ENCODE measurements at places on chromosomes 13 and 19. TPM values are rescaled to one million over a fixed set of nuclear protein-coding genes. Genes with fewer than 3 reads are reported as not detected.

PDS5B gene
- 55.1 TPM for total RNA-seq

NUMBL gene
- 14.2 TPM for total RNA-seq

KCNJ14 gene
- 1.7 TPM for total RNA-seq

KIR2DL1 gene
- total RNA-seq: not detected

- no peaks in the 10 kb centered on the region for H3K4me1 ChIP-seq
- DNase-seq: no peak
- no peak overlapping the region for H3K27ac ChIP-seq
- H3K4me3 ChIP-seq: no peak overlapping the region
Observed at GRCh38 chr13:25578526-25578925, 206.8 kb downstream of the ATP8A2 start.

GRCh38 chr19:32567486-32567885 is 13.5 kb upstream of the PDCD5 start:
- no peaks in the 10 kb centered on the region for H3K27me3 ChIP-seq
- no peaks in the 10 kb centered on the region for H3K4me1 ChIP-seq
- no peak overlapping the region for H3K27ac ChIP-seq
- no peak overlapping the region for H3K4me3 ChIP-seq
- no peak for DNase-seq

DNA sequence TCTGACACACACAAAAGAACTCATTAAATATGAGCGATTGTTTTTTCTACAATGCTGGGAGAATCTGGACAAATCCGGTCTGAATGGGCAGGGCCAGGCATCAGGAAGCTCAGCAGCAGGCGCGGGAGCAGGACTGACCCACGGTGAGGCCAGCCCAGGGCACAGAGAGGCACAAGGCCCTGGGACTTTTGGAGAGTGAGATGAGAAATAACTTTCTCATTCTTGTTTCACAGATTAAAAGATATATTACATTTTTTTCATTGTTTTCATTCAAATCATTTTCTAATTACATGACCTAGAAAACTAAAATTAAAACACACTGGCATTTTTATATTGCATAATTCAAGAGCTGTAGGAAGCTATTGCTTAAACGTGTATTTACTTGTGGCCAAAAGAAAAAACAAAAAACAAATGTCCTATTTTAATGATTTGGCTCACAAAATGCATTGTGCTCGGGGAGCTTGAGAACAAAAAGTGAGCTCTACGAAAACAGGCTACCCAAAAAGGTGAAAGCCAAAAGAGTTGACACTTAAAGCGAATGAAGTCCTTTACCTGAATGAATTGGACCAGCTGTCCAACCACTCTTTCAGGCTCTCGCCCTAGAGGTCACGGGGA is 133.1 kb downstream of the TNFRSF19 start:
- no peaks in the 10 kb centered on the region for H3K4me1 ChIP-seq
- H3K27ac ChIP-seq: no peak overlapping the region
- H3K36me3 ChIP-seq: no peaks in the 10 kb centered on the region
- no peak overlapping the region for H3K4me3 ChIP-seq

DNA sequence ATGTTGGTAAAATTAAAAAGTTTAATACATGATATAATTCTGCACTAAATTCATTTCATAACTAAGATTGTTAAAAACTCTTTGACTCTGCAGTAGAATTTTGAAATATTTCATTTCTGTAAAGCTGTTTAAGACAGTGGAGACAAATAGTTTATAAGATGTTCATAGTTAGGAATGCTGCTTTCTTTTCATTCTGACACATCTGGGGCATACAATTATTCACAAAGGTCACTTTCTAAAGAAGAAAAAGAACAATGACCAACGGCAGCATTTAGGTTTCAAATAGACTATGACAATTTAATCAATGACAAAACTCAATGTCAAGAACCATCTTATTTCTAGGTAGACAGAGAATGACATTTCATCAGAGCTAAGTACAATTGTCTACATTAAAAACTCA is 1422.1 kb downstream of the PCDH9 start:
- no peaks in the 10 kb centered on the region for H3K27me3 ChIP-seq
- H3K4me3 ChIP-seq: no peak overlapping the region
- no peaks in the 10 kb centered on the region for H3K36me3 ChIP-seq
- DNase-seq: no peak
- H3K27ac ChIP-seq: no peak overlapping the region
- H3K4me1 ChIP-seq: no peaks in the 10 kb centered on the region

DNA sequence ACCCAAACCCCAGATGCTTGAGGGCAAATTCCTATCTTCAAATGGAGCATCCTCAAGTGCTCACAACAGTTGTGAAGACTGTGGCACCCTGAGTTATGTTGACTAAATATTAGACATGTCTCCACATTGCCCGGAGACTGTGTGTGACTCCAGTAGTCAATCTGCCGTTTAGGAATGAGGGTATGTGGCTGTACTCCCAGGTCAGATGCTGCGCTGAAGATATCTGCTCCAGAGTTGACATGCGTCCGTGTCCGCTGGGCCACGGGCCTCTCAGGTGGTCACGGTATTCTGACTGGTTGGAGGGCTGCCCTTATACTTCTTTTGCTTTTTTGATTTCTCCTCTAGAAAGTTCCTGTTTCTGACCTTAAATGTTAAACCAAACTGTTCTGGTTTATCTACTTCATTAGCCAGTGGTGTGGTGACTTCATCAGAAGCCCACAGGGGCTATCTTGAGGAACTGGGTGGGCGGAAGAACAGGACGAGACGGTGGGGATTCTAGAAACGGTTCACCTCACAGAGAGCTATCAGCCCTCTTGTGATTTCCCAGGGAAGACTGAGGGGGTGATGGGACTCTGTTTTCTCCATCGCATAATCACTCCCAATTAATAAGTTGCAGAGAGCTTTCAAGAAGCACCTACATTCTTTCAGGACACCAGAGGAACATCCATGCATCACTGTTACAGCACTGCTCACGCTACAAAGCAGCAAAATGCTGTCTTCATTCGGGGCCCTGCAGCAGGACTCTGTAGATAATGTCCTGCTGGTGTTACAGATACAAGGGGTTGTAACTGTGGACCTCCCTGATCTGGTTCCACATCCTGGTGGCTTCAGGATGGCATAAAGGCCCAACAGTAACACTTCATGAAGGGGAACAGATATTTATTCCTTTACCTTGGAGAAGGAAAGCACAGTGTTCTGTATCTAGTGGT is 1.3 kb upstream of the LCP1 start:
- no peaks in the 10 kb centered on the region for H3K27me3 ChIP-seq
- H3K4me1 ChIP-seq: no peaks in the 10 kb centered on the region
- no peaks in the 10 kb centered on the region for H3K36me3 ChIP-seq
- H3K27ac ChIP-seq: no peak overlapping the region

- no peaks in the 10 kb centered on the region for H3K27me3 ChIP-seq
- H3K36me3 ChIP-seq: no peaks in the 10 kb centered on the region
- H3K4me3 ChIP-seq: no peak overlapping the region
- H3K27ac ChIP-seq: no peak overlapping the region
- peaks cover 10% of the 10 kb centered on the region for H3K4me1 ChIP-seq
Observed at GRCh38 chr13:46340631-46341111, 46.4 kb downstream of the RUBCNL start.

GRCh38 chr13:20475927-20476691 is 49.5 kb downstream of the CRYL1 start:
- no peaks in the 10 kb centered on the region for H3K4me1 ChIP-seq
- no peak for DNase-seq
- no peaks in the 10 kb centered on the region for H3K36me3 ChIP-seq
- no peak overlapping the region for H3K4me3 ChIP-seq

DNA sequence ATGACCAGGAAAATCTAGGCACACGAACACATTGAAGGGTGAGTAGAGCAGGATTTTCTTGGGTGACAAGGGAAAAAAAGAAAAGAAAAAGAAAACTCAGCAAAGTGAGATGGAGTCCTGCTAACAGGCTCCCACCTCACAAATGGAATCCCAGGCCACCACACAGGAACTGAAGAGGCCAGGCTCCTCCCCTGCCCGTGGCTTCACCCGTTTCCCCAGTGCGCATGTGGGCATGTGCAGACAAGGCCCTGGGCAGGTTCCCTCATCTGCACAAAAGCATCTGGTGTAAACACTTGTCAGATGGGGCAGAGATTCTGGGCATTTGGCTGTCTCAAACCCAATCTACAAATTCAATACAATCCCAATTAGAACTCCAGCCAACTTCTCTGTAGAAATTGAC is 24.5 kb downstream of the CFAP97D2 start:
- no peak overlapping the region for H3K27ac ChIP-seq
- no peak overlapping the region for H3K4me3 ChIP-seq
- H3K27me3 ChIP-seq: no peaks in the 10 kb centered on the region
- DNase-seq: no peak
- H3K36me3 ChIP-seq: no peaks in the 10 kb centered on the region

DNA sequence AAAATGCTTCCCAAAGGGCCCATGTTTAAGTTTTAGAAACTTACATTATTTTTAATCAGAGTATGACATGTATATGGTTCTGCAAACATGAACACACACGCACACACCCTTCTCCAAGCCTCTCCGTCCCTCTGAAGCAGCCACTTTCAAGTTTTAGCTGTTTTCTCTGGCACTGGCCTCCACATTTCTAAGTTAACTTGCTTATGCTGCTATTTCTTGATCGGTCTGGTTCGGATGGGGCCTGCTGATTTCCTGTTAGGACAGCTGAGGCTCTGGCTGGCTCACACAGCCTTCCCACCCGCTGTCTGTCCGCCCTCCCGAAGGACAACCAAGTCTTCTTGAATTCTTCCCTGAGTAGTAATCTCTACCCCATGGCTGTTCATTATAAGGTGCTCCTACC is 4.4 kb downstream of the SPC24 start:
- DNase-seq: no peak
- peaks cover 11% of the 10 kb centered on the region for H3K4me1 ChIP-seq
- H3K36me3 ChIP-seq: no peaks in the 10 kb centered on the region
- no peak overlapping the region for H3K4me3 ChIP-seq
- no peaks in the 10 kb centered on the region for H3K27me3 ChIP-seq
- no peak overlapping the region for H3K27ac ChIP-seq

GRCh38 chr13:74438901-74439300 is 304.7 kb upstream of the KLF12 start:
- H3K4me1 ChIP-seq: no peaks in the 10 kb centered on the region
- no peaks in the 10 kb centered on the region for H3K36me3 ChIP-seq
- H3K27ac ChIP-seq: no peak overlapping the region
- no peak overlapping the region for H3K4me3 ChIP-seq
- DNase-seq: no peak
- H3K27me3 ChIP-seq: no peaks in the 10 kb centered on the region

- no peak overlapping the region for H3K27ac ChIP-seq
- H3K4me3 ChIP-seq: no peak overlapping the region
- no peaks in the 10 kb centered on the region for H3K27me3 ChIP-seq
- DNase-seq: no peak
- no peaks in the 10 kb centered on the region for H3K36me3 ChIP-seq
- no peaks in the 10 kb centered on the region for H3K4me1 ChIP-seq
Observed at GRCh38 chr13:101412076-101412475, 4.2 kb downstream of the NALCN start.
